Tibial nerve (tissue), 4 donors: ENCODE measurements at places on chromosomes 13 and 19. TPM values are rescaled to one million over a fixed set of nuclear protein-coding genes. Genes with fewer than 3 reads are reported as not detected.
A peak's percentile ranks its signal among the peaks of the same experiment; 100 is the strongest.

DNA sequence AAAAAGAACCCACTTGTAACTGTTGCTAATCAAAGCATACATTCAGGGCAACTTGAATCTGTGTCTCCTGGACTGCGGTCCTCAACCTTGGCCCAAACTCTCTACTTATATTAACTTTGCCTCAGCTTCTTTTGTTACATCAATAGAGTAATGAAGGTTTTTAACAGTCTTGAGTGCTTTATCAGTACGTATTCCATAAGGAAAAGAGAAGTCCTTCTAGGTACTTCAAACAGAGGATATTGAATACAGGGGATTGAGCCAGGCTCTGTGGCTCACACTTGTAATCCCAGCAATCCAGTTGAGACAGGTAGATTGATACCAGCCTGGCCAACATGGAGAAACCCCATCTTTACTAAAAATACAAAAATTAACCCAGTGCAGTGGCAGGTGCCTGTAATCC is 1.2 kb upstream of the EPS15L1 start:
- DNase-seq = no peak

DNA sequence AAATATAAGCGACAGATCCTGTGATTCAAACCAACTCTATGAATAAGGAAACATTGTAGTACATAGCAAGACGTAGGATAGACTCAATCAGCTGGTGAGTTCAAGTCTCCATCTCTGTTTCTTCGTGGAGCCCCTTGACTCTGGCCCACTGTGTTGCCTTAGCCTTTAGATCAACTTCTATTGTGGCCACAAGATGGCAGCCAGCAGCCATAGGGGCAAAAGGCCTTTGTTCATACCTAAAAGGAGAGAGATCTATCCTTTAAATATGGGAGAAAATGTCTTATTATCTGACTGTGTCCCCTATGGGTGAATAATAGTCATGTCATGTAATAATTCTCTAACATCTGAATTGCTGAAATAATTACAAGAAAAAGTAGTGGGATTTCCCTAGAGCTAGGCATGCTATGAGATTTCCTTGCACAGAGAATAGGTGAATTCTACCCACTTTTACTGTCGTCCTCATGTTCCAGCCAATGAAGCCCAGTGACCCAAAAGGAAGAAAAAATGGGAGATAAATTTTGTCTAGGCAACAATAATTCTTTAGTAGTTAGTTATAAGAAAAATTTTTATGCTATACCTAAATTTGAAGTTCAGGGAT is 129.4 kb downstream of the PCDH20 start:
- no peak for DNase-seq

DNA sequence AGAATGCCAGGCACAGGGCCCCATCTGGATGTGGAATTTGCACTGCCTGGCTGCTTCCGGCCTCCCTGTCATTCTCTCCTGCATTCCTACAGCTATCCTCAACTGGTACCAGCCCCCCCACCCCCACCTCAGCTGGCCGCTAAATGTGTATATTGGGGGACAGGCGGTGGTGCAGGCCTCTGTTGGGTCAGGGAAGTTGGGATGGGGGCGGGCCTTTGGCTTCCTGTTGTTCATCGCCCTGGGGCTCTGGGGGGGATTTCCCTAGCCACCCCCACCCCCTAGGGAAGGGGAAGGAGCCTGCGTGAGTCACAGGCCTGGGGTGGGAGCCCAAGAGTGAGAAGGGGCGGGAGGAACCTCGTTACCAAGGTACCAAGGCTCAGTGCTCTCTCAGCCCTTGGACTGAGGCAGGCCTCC is 10.6 kb downstream of the POU2F2 start:
- peak; percentile 33 for DNase-seq

GRCh38 chr13:110767476-110767875 is 54.0 kb downstream of the ING1 start:
- no peak for DNase-seq

GRCh38 chr13:111881700-111882099 is 185.2 kb upstream of the SOX1 start:
- DNase-seq = no peak

GRCh38 chr13:110343241-110343865 is 36.3 kb downstream of the COL4A2 start:
- DNase-seq = no peak

DNA sequence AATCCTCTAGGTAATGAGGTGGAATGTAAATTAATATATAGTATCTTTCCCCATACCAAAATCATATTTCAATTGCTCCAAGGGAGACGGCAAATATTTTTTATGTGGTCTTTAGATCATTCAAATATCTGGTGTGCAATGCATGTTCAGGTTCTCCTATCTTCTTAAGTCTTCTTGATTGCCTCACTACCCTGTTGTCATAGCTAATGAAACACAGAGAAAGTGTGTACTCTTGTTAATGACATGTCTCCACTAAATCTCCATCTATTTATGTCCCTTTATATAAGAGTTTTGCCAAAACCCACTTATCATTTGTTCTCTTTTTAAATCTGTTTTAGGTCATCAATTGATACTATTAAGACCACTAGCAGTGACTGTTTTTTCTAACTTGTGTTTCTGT is 6.6 kb downstream of the STARD13 start:
- no peak for DNase-seq

DNA sequence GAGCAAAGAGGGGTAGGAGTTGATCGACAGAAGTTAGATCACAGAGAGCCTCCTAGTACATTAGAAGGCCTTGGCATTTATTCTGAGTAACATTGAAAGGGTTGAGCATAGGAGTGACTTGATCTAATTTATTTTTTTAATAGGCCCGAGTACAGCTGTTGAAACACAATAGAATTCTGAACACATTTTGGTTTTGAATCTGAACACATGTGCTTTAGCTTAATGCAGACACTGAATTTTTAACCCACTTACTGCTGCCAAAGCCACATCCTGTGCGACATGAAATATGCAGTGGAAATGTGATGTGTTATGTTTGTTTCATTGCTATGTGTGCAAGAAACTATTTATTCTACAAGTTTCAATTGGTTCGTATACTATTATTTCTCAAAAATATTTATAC is 1505.9 kb downstream of the PCDH9 start:
- no peak for DNase-seq

GRCh38 chr13:80132741-80133601 is 208.0 kb downstream of the SPRY2 start:
- peak; percentile 44 for DNase-seq

DNA sequence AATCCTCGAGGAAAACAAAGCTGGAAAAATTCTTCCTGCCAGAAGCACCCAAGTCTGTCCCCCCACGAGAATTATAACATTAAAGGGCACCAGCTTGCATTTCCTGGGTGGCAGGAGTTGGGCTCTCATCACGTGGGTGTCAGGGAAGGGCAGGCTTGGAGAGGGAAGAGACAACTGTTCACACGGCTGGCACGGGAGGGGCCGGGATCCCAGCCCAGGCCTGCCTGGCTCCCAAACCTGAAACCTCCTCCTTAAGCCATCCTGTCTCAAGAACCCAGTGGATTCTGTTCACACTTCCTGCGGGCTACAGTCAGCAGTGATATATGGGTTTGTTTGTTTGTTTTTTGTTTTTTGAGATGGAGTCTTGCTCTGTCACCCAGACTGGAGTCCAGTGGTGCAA is 12.2 kb downstream of the GRIK5 start:
- no peak for DNase-seq

DNA sequence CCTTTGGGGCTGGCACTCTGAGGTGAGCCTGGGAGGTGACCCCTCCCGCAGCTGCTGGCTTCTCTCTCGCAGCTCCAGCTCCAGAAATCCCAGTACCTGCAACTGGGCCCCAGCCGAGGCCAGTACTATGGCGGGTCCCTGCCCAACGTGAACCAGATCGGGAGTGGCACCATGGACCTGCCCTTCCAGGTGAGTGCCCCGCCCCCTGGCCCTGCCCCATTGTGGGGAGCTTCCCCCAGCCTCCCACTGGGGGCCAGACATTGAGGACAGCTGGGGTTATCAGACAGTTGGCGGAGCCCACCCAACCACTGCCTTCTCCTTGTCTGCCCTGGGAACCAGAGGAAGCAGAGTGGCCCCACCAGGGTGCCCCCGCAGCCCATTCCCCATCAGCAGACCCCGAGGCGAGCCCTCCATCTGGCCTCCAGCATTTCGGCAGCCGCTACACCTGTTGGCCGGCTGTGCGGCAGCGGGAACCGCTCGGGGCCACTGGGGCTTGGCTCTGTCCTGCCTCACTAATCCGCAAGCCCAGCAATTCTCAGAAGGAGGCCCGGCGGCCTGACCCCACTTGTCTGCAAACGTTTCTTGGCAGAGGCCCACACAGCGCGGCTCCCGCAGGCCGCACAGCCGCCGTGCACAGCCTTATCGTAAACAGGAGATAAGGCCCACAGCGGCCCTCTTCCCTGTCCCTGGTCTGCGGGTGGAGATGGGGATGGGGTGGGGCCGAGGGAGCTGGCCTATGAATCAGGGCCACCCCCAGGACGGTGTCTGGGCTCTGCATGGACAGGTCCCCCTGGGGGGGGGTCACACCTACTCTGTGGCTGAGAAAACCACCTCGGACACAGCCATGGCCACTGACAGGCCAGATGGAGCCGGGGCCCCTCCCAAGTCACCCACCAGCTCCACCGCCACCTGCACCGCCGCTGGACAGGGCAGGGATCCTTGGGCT is 48.0 kb downstream of the COMP start:
- DNase-seq = no peak

DNA sequence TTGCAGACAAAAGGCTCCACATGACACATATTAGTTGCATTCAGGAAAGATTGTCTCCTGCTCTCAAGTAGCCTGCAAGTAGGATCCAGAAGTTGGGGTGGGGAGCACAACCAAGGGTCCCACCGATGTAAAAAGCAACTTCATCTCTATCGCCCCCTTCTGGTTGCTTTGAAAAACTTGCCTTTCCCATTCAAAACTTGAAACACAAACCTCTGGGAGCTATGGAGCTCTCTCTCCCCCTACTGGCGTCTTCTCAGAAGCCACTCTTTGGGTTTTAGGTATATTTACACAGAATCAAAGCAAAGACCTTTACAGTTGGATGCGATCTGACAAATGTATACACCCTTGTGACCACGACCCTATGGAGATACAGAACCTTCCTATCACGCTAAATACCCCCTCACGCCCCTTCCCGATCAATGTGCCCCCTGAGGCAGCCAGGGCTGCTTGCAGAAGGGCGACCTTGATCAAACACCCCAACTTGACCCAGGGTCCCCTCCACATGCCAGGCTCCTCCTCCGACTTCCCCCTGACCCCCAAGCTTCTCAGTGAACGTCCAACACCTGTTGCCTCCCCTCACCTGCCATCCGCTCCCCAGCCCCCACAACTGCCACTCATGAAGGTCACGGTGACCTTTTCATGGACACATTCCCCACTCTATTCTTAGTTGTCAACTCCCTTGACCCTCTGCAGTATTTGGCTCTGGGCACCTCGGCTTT is 10.1 kb downstream of the NOSIP start:
- DNase-seq = peak; percentile 72

- DNase-seq = no peak
Observed at GRCh38 chr19:50794876-50795663, 4.9 kb downstream of the ACP4 start.

DNA sequence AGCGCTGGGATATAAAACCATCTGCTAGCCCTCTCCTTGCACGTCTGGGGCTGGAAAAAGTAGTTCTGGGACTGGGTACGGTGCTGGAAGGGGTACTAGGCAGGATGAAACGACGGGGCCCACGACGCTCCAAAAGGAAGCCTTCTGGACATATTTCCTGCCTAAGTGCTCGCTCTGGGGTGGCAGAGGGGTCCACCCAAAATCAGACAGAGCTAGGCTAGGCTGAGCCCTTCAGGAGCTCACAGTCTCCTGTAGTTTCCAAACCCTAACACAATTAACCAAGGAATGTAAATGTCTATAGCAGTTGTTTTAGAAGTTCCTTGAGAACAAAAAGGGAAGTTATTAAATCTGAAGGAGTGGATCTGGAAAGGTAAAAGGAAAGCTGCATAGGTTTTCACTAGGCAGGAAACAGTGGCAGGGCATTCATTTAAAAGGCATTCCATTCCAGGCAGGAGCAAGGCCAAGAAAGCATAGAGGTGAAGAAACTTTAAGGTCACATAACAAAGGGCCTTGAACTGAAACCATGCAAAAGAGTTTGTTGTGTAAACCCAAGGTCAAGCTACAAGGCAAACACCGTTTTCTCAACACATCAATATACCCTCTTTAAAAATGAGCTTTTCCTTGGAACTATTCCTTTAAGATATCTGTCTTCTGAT is 634 bp upstream of the DIAPH3 start:
- no peak for DNase-seq

- DNase-seq = no peak
Observed at GRCh38 chr19:8642561-8642960, 12.1 kb downstream of the NFILZ start.

DNA sequence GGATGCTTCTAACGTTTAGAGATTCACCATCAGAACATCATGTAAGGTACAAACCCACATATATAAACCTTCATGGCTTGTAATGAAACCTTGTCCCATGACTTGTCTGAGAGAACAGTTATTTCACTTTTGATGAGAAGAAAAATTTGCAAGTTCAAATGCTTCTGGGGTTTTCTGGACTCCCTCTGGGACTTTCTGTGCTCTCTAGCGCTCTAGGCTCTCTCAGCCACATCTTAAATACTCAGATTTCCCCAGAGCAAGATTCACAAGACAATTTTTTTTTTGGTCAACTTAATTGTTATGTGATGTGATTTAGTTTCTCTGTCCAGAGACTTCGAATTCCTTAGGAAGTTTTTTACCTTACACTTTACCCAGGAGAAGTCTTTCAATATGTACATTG is 282.8 kb upstream of the EDNRB start:
- DNase-seq = no peak

DNA sequence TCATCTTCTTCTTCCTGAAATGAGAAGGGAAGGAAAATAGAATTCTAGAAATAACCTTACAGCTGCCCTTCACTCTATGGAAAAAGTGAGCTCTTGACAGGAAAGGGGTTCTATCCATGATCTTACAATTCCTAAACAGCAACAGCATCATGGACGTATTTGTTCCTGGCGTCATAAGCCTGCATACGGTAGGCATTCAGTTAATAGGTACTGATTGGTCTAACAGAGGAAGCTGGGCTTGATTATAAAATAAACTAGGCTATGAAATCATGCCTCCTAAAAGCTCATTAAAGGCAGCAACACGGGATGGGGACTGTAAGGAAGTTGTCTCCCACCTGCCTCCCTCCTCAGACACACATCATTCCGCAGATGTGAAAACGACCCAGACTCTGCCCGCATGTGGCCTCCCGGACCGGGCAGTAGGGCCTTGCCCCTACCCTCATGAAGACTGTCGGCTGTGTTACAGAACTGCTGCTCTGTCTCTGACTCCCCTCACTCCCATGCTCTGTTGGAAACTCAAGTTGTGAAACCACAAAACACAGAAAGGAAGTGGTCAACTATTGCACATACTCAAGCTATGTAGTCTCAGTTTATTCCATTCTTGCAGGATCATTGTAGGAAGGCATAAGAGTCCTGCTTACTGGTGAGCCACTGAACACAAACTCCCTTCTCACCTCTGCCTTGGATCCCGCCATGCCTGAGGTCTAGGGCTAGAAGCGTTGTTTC is 129.8 kb downstream of the DLEU7 start:
- peak; percentile 44 for DNase-seq

SIGLEC9 gene
- 4.2 TPM for total RNA-seq

RXFP2 gene
- 2.2 TPM for total RNA-seq

ZNF433 gene
- total RNA-seq = 5.0 TPM

TSKS gene
- total RNA-seq = 1.1 TPM

LGI4 gene
- total RNA-seq = 308 TPM

CACNA1A gene
- total RNA-seq = 10.0 TPM

KLK13 gene
- total RNA-seq = 0.63 TPM

SNRPA gene
- total RNA-seq = 52.8 TPM

PEX11G gene
- 4.4 TPM for total RNA-seq

PCDH8 gene
- total RNA-seq = 0.60 TPM

TEX29 gene
- total RNA-seq = not detected

ATP8B3 gene
- total RNA-seq = 1.8 TPM

DMAC2 gene
- total RNA-seq = 28.8 TPM

RPL18 gene
- total RNA-seq = 2,694 TPM

RGL3 gene
- total RNA-seq = 5.7 TPM

ALOX5AP gene
- 25.3 TPM for total RNA-seq
